ENCODE measurements at places on chromosomes 12 and 14.
A peak's percentile ranks its signal among the peaks of the same experiment; 100 is the strongest.

- DNase-seq, result peak; percentile 59
These were observed 3.7 kb upstream of the DENND5B start for GRCh38 chr12:31594681-31595080.

- no peak for DNase-seq
These were observed 245.4 kb downstream of the DIO2 start for GRCh38 chr14:79965896-79966295.

DNA sequence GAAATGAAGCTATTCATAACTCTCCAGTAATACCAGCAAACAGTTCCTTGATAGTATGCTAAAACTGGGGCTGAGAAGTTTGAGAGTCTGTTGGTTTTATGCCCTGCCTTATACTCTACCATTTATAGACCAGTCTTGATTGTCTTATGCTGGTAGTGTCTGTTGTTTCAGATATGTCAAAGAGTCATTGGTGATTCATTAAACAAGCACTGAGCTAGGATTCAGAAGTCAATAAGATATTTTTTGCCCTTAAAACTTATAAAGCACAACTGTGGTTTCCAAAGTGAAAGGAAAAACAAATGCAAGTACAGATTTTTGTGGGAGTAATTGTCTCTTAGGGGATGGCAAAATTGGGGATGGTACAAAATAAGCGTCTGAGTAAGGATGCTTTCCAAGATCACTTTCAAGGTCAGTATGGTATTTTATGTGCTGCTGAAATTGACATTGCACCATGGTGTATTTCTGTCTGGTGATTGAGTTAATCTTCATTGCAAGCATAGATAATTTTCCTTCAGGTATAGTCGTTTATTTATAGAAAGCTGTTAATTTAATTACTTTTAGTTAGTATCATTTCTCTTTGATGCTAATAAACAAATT, 289.5 kb upstream of the E2F7 start:
- DNase-seq, result peak; percentile 56

DNA sequence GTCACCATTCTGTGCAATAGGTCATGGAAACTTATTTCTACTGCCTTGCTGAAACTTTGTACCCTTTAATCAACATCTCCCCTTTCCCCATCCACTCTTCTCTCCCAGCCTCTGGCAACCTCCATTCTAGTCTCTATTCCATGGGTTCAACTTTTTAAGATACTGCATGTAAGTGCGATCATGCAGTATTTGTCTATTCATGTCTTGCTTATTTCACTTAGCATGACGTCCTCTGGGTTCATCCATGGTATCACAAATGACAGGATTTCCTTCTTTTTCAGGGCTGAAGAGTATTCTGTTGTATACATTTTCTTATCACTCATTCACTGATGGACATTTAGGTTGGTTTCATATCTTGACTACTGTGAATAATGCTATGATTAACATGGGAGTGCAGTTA, 222.4 kb downstream of the PAX9 start:
- DNase-seq, result no peak

DNA sequence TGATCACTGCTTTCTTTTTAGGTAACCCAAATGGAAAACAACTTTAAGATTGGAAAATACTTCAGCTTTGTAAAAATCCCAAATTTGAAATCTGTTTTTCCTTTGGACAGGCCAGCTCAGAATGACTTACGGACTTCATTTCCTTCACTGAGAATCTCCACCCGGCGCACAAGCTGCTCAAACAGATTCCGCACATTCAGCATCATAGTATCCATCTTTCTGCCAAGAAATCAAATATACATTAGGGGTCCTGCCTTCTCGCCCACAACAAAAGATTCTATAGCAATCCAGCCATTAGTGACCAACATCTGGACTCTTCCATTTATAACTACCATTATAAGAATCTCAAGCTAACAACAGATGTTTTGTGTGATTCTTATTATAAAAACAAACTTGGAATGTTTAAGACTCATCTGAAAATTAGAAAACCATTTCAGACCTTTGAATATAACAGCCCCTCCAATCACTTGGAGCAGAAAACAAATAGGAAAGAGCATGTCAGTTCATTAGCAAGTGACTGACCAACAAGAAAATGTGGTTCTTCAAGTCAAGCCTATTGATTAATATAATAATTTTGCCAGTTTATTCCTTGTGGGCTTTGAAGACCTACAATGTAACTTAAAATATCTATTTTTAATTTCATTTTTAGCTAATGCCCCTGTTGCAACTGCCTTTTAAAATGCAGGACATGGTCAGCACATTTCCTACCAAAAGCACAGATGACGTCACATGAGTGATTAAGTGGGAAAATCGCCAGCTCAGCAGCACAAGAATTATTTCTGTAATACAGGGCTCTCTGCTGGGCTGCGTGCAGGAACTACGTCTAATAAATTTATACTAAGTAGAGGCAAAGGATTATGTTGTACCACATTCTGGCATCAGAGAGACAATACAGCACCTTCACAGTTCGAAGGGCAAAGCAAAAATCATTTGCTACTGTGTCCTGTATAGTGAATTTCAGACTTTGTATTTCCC, 8.5 kb downstream of the RACGAP1 start:
- DNase-seq, result peak; percentile 74

DNA sequence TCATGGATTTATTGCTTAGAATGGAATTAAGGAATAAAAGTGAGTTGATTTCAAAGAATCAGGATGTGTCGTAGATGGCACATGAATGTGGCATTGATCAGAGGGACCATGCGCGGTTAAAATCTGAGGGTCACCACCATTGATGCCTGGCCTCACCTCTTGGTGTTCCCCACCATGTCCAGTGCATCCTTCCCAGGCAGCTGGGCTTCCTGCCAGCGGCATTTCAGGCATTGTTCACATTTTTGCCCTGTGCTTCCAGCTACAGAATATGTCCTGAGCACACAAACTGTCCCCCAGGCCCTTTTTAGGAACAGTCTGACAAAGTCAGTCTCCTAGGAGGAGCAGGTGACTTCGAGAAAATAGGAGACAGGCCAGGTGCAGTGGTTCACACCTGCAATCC, 42.0 kb upstream of the TSPAN9 start:
- DNase-seq, result peak; percentile 60

DNA sequence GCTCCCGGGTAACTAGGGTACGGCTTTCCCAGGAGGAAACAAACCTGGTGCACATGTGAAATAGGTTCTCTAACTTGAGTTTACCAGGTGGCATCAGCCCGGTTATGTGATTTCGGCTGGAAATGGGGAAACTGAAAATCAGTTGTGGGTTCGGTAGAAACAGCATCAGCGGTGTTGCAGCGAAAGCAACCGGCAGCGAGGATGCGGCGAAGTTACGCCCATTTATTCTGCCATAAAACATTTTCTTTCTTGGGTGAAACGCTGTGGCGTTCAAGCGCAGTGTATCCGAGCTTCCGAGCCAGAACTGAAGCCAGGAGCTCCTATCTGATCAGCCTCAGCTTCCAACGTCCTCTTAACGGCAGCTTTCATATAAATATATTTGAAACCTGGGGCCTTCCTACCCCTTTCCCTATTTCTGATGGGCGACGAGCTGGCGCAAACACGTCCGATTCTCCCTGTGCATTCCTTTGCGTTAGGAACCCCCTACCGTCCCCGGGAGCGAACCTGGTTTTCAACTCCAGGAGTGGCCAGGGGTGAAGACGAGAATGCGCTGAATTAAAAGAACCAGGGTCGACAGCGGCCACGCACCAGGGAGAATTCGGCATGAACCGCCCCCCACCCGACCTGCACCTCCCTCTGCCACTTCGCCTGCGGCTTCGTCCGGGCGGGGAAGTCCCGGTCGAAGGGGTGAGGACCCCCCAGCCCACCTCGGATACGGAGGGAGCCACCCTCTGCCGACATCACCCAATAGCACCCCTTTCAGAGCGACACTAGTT, 1.6 kb downstream of the DPF3 start:
- peak; percentile 34 for DNase-seq

DNA sequence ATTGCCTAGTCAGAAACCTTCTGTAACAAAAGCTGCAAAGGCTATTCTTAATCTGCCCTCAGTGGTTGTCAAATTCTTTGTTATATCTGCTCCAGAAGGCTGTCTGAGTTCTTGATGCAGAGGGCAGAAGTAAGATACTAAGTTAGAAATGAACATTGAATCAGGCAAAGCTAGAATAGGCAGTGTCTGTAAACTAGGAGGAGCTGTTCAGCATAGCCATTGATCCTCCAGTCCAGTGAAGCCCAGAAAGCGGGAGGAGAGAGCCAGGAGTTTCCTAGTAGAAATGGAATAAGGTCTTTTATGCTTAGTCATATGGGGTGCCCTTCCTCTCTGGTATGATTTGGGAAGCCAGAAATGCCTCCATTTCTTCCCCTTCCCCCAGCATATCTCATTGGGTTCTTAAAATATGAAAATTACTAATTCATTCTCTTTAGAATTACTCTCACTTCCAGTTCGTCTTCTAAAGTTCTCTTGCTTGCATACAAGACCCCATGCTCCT, 76.2 kb downstream of the APAF1 start:
- no peak for DNase-seq

DNA sequence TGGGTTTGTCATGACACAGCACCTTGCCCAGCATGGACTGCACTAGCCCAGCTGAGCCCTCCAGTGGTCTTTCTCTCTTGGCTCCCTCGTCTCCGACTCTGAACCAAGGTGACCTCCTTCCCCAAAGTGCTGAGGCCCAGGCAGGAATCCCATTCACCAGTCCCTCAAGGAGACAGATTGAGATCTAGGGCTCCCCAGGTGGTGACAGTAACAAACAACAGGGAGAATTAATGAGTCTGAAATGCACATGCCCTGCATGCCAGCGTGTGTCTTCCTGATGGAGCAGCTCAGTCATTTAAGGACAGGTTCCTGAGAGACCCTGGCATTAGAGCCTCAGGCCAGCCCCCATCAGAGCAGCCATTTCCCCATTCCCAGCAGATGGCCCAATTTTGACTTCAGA, 51.4 kb upstream of the OAS1 start:
- DNase-seq, result no peak

GRCh38 chr12:12592930-12593329, 18.7 kb upstream of the CREBL2 start:
- peak; percentile 72 for DNase-seq

DNA sequence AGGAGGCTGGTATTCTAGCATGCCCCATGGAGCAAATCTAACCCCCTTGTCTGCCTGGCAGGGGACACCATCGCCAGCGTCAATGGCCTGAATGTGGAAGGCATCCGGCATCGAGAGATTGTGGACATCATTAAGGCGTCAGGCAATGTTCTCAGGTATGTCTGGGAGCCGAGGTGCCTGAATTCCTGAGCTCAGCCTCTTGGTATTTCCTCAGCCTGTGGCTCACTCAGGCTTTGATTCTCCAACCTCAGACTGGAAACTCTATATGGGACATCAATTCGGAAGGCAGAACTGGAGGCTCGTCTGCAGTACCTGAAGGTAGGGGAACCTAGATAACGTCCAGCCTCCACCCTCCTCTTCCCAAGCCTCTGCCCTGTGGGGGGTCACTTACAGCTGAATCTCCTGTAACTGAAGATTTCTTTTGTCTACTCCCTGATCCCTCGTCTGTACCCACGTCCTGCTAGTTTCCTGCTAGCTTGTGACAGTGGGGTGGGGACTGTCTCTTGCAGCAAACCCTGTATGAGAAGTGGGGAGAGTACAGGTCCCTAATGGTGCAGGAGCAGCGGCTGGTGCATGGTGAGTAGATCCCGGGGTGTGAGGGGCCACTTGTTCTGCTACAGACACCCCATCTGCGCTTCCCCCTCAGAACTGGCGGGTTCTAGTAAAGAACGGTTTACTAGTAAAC, 7.0 kb downstream of the TAMALIN start:
- no peak for DNase-seq

DNA sequence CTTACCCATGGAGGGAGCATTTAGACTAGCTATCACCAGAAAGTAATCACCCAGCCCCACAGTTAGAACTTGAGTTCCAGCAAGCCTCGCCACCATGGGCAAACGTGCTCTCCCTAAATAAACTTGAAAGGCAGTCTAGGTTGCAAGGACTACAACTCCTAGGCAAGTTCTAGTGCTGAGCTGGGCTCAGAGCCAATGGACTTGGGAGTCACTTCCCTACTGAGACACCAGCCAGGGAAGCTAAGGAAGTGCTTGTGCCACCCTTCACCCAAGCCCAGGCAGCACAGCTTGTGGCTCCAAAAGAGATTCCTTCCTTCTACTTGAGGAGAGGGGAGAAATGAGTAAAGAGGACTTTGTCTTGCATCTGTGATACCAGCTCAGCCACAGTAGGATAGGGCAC, 57.9 kb downstream of the SLCO1A2 start:
- DNase-seq, result no peak

DNA sequence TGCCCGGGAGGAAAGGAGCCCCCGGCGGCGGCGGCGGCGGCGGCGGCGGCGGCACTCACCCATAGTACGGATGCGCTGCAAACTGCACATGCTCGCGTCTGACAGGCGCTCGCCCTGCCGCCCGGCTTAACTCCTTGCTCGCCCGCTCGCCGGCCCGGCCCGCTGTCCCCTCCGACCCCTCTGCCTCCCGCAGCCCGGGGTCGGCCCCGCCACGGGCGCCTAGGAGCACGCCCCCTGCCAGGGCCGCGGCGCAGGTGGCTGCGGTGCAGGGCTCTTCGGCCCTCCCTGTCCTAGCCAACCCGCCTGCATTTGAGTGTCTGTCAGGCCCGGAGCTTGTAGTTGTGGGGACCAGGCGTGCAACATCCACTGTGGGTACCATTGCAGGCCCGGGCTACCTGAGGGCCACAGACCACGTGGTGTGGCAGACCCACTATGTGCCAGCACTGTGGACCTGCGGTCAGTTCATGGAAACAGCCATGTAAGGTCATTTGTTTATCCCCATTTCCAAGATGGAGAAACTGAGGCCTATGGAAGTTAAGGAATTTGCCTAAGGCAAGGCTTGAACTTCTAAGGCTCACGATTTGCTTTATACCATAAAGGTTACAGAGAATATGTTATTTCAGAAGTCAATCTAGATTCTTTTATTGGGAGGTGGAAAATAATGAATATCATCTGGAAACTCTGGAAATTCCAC, 17.6 kb upstream of the PLEKHH1 start:
- no peak for DNase-seq

GRCh38 chr14:93725002-93725582, 63.2 kb downstream of the PRIMA1 start:
- no peak for DNase-seq

- no peak for DNase-seq
These were observed 54.1 kb upstream of the GNG2 start for GRCh38 chr14:51806026-51807023.

- no peak for DNase-seq
These were observed 23.0 kb downstream of the MMAB start for GRCh38 chr12:109550281-109550680.

DNA sequence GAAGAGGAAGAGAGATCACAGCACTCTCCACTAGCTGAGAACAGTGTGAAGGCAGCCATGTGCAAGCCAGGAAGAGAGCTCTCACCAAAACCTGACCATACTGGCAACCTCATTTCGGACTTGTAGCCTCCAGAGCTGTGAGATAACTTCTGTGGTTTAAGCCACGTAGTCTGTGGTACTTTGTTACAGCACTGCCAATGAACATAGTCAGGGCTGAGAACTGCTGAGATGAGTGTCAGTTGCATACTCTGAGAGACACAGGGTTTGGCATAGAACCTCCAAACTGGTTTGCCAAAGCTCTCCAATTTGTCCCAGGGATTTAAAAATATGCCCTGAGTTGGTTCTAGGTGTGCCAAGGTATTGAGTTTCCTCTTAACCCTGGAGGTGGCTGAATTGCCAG, 218.6 kb downstream of the ATP23 start:
- no peak for DNase-seq
